Skin of body (tissue), 3 donors: ENCODE measurements at places on chromosomes 6 and 20. TPM values are rescaled to one million over a fixed set of nuclear protein-coding genes. Genes with fewer than 3 reads are reported as not detected.

GRCh38 chr6:150632785-150633485 lies 33.2 kb downstream of the PLEKHG1 start:
- DNase-seq, result no peak

DNA sequence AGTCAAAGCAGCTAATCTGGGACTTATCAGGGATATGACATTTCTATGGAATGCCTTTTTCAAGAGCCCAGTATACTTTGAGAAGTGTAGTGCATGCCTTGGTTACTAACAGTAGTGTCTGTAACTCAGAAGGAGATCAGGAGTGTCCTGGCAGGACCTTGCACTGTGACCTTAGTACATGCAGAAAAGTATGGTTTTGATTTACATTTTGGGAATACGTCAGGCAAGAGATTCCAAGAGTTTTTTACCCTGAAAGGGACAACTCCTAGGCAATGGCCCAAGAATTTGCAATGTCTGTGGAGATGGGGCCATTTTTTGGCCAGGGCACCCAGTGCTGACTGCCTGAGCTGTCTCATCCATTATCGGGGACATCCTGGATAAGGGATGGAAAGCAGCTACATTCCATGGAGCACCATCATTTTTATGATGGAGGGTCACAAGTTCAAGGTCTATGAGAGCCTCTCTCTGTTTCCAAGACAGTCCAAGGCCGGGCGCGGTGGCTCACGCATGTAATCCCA lies 80.2 kb downstream of the FAM50B start:
- peak; percentile 64 for DNase-seq

GRCh38 chr6:72789145-72789544 lies 167.3 kb downstream of the KCNQ5 start:
- DNase-seq, result no peak

- DNase-seq, result no peak
These were observed 401.5 kb upstream of the ADGRB3 start for GRCh38 chr6:68233623-68234022.

- DNase-seq, result no peak
These were observed 365.4 kb downstream of the TFAP2B start for GRCh38 chr6:51184046-51184445.

GRCh38 chr6:116836606-116837342 lies 7.9 kb upstream of the GPRC6A start:
- DNase-seq, result no peak

- DNase-seq, result no peak
These were observed 77.6 kb upstream of the MOCS1 start for GRCh38 chr6:40011844-40012243.

GRCh38 chr20:36670665-36671357 lies 24.8 kb upstream of the SLA2 start:
- DNase-seq, result no peak

GRCh38 chr20:5172903-5173463 lies 46.2 kb downstream of the CDS2 start:
- no peak for DNase-seq

- DNase-seq, result no peak
These were observed 530.4 kb upstream of the MARCKS start for GRCh38 chr6:113326781-113327180.

GRCh38 chr6:116051244-116051643 lies 9.4 kb downstream of the FRK start:
- DNase-seq, result no peak

- DNase-seq, result no peak
These were observed 132.2 kb upstream of the INSM1 start for GRCh38 chr20:20235681-20236080.

DNA sequence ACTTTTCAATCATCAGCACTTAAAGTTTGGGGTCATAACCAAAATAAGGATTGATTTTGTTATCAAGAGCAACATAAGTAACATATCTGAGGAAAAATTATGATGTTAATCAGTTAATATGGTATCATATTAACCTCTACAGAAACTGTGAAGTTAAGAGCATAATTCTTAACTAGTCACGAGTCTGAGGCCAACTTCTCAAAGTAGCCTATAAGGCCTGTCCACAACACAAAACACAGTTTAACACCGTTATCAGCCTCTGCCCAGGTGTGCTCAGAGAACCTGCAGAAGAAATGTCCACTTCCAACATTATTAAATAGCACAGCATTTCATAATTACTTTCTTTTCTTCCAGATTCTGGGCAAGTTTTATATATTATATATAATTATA lies 1.1 kb downstream of the STX7 start:
- no peak for DNase-seq

Gene ACAT2
- total RNA-seq, result 19.0 TPM

- DNase-seq, result no peak
These were observed 495.4 kb downstream of the BTBD3 start for GRCh38 chr20:12413116-12413515.

DNA sequence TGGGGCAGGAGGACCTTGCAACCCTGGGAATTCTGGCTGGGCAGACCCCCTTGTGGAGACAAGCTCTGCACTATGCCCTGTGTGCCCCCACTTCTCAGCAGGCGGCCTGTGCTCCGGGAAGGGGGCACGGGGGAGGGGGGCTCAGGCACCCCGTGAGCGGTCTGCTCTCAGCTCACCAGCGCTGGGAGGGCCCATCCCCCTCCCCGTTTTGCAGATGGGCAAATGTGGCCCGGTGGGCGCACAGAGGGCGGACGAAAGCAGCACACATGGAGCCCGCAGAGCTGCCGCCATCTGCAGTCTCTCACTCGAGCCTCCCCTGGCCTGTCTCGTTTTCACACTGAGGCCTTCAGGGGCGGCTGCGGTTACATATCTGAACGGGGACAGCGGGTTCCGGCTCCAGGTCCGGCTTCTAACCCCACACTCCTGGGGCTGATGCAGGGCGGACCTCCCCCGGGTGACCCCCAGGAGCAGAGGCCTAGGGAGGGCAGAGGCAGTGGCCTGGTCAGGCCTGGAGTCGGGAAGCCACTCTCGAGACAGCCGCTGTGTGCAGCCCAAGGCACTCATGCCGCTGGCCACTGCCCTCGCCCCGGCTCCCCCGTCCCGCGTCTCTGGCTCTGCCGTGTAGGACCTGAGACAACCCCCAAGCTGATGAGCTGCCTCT lies 13.9 kb downstream of the CHRNA4 start:
- no peak for DNase-seq

Gene CALHM6
- total RNA-seq, result 3.4 TPM

- DNase-seq, result no peak
These were observed 35.3 kb downstream of the PHIP start for GRCh38 chr6:79042799-79043126.

DNA sequence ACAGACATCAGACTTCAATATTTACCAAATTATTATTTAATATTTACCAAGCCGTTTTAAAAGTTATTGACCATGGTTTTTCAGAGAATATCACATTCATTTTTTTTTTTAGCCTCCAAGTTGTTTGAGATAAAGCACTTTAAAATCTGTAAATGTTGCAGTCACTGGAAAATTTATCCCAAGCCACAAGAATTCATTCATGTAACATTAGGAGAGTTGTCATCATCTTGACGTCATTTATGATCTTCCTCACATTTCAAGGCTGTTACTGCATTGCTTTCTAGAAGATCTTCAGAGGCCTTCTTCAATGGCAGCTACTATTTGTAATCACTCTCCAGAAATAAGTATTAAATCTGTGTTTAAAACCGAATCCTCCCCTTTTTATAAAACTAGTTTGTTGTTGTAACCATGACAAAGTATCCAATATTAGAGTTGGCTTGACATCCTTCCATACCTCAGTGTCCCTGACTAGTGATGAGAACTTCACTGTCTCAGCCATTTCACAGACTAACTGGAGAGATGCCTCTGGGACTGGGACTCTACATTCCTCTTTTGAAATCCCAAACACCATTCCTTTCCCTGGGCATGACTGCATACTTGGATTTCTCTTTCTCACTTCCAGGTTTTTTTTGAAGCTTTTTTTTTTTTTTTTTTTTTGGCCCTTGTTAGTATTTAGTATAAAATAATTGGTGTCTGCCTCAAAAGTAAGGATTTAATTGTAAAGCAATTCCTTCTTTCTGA lies 100.1 kb downstream of the ZFAND3 start:
- no peak for DNase-seq

DNA sequence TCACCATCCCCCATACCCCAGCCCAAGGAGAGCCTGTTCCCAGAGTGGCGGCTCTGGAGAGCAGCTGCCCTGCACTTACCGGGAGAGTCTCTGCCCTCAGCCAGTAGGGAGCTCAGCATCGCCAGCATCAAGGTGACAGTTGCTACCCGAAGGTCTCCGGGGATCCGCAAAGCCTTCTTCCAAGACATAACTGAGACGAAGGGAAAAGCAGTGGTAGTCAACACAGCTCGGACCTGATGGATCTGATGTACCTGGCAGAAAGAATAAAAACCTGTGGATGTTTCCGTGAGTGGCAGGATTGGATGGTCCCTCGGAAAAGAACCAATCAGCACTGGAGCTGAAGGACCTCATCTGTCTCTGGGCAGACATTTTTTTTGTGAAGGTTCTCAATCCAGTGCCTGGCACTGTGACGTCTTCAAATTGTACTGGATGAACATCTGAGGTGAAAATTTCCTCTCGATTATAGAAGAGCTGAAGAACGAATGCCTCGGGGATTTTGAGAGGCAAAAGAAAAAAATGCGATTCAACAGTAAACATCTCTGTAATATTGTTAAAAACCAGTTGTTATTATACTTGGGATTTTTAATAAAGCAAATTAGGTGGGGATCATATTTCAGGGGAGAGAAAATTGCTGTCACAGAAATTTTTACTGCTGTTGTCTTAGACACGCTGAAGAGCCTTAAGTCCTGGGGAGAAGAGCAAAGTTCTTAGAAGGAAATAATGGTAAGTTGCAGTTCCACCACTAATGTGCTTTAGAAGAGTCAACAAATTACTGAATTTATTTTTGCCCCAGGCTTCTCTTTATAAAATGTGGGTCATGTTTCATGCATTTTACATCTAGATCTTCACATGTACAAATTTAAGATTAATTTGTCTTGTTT lies at the start of gene HLA-DQB1:
Gene HLA-DQB1, minus strand, starts transcription at position 238 of the 881 bp plus-strand sequence. Its CDS starts 50 bp downstream, at position 188.
- DNase-seq, result no peak

DNA sequence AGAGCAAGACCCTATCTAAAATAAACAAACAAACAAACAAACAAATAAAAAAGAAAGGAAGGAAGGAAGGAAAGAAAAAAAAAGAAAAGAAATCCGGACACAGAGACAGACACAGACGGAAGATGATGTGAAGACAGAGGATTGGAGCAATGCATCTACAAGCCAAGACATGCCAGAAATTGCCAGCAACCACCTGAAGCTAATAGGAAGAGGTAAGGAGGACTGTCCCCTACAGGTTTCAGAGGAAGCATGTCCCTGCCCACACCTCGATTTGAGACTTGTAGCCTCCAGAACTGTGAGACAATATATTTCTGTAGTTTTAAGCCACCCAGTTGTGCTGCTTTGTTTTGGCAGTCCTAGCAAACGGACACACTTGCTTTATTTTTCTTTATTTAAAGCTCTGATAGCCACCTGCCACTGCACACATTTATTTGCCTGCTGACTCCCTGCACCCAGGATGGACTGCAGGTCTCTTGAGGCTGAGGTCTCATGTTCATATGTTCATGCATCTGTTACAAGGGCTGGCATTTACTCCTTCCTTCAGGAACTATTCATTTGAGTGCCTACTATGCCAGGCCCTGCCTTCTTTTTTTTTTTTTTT lies 20.7 kb upstream of the ZMYND8 start:
- DNase-seq, result no peak

Gene SLC22A7
- total RNA-seq, result not detected

GRCh38 chr20:46112430-46113112 lies 5.5 kb upstream of the CD40 start:
- DNase-seq, result no peak

DNA sequence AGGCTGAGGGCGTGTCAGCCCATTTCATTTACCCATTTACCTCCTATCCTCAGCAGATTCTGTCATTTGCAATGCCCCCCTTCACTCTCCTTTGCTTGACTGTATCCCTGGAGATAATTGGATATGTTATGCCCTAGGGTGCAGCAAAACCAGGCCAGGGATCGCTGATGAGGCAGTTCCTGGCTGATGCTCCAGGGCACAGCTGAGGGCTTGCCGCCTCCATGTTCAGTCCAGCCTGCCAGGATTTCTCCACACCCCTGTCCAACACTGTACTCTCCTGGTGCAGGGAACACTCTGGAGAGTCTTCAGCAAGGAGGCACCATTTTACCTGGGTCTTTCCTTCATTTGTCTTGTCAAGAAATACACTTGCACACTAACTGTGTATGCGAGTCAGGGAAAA lies 532.1 kb upstream of the CHD6 start:
- DNase-seq, result no peak

Gene VGLL2
- 2.8 TPM for total RNA-seq

GRCh38 chr20:32752458-32753250 lies 9.4 kb upstream of the COMMD7 start:
- no peak for DNase-seq

DNA sequence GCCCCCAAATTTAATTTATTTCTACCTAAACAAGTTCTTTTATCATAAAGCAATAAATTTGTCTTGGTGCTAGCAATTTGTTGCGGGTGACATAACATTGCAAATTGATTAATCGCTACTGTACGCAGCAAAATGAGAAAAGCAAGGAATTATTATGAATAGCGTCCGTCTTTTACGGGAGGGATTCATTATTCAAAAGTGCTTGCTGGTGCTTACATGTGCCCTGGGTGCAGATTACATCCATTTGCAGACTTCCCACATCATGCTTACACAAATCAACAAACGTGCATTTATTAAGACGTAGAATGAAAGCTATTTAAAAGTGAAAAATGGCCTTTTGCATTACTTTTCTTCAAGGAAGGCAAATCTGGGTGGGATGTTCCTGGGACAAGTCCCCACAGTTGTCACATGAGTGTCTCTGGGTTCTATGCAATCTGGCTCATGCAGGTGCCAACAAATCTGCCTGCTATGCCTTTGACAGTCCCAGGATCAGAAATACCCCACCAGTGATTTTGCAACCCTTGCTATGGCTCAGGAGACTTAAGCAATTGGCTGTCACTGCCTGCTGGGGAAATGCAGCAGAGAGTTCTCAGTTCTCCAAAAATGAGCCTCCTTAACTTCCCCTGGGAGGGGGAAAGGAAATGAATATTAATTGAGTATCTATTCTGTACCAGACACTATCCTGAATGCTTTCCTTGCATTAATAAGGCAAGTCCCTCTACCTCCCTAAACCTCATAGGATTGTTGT lies 30.1 kb upstream of the MAFB start:
- no peak for DNase-seq

DNA sequence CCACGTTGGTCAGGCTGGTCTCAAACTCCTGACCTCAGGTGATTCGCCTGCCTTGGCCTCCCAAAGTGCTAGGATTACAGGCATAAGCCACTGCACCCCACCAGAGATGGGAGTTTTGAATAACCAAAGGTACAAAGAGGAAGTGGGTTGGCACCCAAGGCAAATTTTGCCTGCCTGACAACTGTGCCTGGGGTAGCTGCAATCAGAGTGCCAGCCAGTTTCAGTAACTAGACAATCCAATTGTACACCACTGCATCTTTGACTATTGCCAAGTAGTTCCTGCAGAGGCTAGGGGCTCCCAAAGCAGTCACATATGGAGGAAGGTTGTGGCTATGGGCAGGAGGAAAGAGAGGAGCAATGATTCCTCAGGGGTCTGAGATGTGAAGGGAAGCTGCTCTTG lies 16.6 kb downstream of the ZC3H12D start:
- DNase-seq, result no peak

GRCh38 chr20:55830121-55830827 lies 175.0 kb downstream of the CBLN4 start:
- DNase-seq, result no peak

Gene SULF2
- 72.1 TPM for total RNA-seq

Gene VSTM2L
- 4.1 TPM for total RNA-seq

- no peak for DNase-seq
These were observed 34.8 kb upstream of the CD83 start for GRCh38 chr6:14082771-14083170.

Gene ZSCAN23
- 5.1 TPM for total RNA-seq

Gene CGA
- total RNA-seq, result 32.0 TPM

Gene FNDC1
- total RNA-seq, result 59.6 TPM

GRCh38 chr6:164039954-164040375 lies 625.4 kb downstream of the QKI start:
- DNase-seq, result no peak
